ENCODE measurements at places on chromosomes 2 and 18. TPM values are rescaled to one million over a fixed set of nuclear protein-coding genes. Genes with fewer than 3 reads are reported as not detected.

DNA sequence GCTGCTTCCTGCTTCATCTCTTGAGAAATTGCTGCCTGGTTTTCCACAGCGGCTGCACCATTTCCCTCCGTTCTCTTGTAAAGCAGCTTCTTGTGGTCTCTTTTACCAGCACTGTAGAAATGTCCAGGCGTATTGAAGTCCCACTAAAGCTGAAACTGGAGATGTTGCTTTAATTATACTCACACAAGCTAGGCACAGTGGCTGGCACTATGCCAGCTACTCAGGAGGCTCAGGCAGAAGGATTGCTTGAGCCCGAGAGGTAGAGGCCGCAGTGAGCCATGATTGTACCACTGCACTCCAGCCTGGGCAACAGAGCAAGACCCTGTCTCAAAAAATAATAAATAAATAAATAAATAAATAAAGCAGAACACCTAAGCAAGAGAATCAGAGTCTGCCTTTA is 19.2 kb upstream of the ATP9B start:
- no peak for DNase-seq

GRCh38 chr2:215145611-215146010 is 7.2 kb upstream of the ABCA12 start:
- no peak for DNase-seq

DNA sequence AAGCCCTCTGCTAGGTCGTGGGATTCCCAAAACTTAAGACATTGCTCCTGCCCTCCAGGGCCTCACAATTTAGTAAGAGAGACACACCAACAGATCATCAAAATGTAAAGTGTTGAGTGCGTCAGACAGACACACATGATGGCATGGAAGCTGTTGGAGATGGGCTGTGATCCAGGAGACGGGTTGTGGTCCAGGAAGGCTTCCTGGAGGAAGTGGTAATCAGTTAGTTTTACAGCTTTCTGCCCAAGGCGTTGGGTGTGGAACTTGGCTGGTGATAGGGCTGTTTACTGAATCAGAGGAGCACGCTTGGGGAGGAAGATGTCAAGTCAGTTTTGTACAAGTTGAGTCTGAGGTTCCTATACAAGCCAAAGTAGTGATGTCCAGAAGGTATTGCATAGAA is 24.0 kb upstream of the GLI2 start:
- DNase-seq: no peak

DNA sequence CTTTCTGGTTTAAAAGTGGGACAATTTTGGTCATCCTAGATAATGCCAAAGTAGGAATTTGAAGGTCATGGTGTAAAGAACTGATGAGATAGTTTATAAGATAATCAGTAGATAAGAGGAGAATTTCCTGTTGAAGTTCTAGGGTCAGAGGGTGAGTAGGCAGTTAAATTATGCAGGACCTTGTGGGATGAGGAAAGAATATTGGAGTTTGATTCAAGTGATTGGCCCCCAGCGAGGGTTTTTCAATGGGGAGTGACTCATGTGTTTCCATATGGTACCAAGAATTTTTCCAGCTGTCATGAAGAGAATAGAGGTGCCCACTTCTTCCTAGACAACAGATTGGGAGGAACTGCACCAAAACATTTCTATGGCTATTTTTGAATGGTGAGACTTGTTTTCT is 940.2 kb upstream of the ZEB2 start:
- DNase-seq: no peak

DNA sequence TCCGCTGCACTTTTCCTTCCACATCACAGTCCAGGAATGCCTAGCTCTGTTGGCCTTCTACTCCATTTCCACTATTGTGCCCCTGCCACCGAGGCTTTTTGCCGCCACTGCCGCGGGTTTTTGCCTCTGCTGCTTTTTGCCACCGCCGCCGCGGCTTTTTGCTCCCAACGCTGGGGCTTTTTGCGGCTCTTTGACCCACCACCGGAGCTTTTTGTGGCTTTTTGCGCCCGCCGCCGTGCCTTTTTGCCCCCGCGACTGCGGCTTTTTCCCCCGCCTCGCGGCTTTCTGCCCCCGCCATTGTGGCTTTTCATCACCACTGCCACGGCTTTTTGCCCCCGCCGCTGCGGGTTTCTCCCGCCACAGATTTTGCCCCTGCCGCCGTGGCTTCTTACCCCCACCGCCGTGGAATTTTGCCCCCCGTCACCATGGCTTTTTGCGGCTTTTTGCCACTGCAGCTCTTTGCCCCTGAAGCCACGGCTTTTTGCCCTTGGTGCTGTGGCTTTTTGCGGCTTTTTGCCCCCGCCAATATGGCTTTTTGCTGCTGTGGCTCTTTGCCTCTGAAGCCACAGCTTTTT is 2798.7 kb upstream of the TEKT4 start:
- DNase-seq: no peak

GRCh38 chr2:113224647-113225236 is 51.0 kb downstream of the PSD4 start:
- no peak for DNase-seq

- no peak for DNase-seq
Measured at GRCh38 chr2:175937216-175937615, 64.9 kb downstream of the LNPK start.

DNA sequence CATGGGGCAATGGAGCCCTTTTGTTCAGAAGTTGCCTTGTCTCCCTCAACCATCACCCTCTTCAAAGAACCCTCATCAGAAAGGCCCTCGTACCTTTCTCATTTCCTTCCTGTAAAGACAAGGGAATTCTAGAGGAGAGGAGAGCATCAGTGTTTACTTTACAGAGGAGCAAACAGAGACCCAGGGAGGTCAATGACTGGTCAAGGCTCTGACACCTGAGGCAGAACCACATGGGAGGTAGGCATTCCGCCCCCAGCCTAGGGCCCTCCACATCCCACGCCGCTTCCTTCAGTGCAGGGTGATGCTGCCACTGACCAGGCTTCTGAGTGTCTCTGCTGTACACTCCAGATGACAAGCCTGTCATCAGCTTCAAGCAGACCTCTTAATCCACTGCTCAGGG is 104.7 kb downstream of the NRP2 start:
- DNase-seq: no peak

DNA sequence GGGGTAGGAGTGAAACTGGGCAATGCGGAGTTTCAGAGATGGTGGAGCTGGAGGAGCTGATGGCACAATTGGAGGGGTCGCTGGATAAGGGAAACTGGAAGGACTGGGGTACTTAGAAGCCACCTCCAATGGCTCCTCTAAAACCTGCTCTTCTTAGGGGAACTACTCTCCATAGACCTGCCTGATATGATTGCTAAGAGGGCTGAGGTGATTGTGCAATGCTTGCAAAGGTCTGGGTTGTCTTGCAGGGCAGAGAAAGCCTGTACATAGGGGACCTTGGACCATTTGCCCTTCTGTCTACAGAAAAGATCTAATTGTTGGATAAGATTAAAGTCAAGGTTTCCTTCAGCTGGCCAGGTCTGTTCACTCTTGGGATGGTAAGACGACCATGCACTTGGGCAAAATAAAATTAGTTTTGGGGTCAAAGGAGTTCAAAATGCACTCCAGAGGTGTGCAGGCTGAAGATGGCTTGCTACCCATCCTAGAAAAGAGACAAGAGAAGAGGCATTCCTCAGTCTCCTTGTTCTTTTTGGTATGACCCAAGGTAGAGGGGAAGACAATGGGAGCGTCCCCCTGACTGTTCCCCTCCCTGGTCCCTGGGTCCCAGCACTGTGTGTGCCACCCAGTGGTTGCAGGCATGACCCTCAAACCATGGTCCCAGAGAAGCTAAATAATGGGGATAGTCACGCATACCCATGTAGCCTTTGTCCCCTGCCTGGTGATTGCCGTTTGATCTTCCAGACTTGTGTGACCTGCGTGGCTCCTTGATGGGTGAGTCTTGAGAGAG is 41.1 kb downstream of the STK17B start:
- DNase-seq: no peak

GRCh38 chr18:76208678-76209306 is 286.2 kb downstream of the ZNF516 start:
- no peak for DNase-seq

DNA sequence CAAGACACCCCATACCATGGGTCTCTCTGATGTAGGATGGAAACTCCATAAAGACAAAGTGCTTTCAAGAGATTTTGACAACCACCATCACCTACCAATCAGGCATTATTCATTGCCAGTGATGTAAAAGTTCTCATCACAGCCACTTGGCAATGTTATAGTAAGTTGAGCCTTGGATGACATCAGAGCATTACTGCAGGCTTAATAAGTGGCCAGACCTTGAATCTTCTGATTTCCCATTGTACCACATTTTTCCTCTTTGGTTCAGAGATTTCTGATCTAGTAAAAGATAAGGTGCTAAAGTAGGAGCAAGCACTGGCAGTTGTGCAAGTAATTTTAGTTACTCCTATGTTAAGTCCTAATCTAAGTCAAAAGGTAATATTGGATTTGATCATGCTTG is 36.5 kb downstream of the OSR1 start:
- DNase-seq: no peak

DNA sequence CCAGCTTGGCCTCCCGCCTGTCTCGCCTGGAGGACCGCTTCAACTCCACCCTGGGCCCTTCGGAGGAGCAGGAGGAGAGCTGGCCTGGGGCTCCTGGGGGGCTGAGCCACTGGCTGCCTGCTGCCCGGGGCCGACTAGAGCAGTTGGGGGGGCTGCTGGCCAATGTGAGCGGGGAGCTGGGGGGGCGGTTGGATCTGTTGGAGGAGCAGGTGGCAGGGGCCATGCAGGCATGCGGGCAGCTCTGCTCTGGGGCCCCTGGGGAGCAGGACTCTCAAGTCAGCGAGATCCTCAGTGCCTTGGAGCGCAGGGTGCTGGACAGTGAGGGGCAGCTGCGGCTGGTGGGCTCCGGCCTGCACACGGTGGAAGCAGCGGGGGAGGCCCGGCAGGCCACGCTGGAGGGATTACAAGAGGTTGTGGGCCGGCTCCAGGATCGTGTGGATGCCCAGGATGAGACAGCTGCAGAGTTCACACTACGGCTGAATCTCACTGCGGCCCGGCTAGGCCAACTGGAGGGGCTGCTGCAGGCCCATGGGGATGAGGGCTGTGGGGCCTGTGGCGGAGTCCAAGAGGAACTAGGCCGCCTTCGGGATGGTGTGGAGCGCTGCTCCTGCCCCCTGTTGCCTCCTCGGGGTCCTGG is 3.7 kb upstream of the KHK start:
- no peak for DNase-seq

- no peak for DNase-seq
Measured at GRCh38 chr18:58578835-58579560, 49.9 kb downstream of the ALPK2 start.

- DNase-seq: no peak
Measured at GRCh38 chr2:189192766-189193165, 13.2 kb upstream of the COL5A2 start.

GRCh38 chr2:26580151-26580550 is 61.0 kb downstream of the CIB4 start:
- DNase-seq: no peak

DNA sequence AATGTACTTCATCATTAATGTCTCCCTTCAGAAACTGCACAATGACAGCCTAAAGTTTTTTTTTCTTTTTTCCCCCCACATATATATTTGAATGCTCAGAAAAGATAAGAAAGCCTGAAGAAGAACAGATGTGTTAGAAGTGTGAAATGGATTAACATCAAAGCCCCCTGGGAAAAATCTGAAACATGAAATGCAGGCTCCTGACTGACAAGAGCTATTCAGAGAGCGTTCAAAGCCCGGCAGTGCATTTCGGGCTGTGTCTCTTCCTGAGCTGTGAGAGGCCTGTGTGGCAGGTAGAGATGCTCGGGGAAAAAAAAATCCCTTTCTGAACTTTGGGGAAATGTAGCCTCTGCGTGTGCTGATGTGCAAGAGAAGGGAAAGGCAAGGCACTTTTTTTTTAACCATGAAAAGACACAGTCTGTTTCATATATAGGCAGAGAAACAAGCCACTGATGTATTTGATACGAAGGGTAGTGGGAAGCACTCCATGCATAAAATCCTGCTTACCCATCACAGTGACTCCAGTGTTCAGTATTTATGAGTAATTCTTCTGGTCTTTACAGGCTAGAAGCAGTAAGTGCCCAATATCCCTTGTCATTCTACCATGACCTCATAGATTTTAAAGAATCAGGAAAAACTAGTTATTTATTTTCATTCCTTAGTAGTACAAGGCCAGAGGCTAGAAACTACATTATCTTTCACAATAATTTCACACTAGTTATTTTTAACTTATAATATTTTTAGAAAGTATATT is 1574.2 kb upstream of the PIK3C3 start:
- no peak for DNase-seq

GRCh38 chr2:170929686-170930050 is 615 bp downstream of the GORASP2 start:
- peak; percentile 34 for DNase-seq

GRCh38 chr2:121297217-121297830 is 12.3 kb upstream of the TFCP2L1 start:
- DNase-seq: no peak

GRCh38 chr18:58896268-58896667 is 31.6 kb downstream of the ZNF532 start:
- DNase-seq: no peak

The SERPINB12 gene
- total RNA-seq: not detected

The ZSCAN30 gene
- 21.3 TPM for total RNA-seq

The NT5DC4 gene
- 0.23 TPM for total RNA-seq

The LIPG gene
- 28.5 TPM for total RNA-seq

The REG1B gene
- total RNA-seq: not detected

The CIDEA gene
- not detected for total RNA-seq

The PDCD1 gene
- 0.27 TPM for total RNA-seq

The RNF152 gene
- total RNA-seq: 15.5 TPM

The CACNB4 gene
- 40.6 TPM for total RNA-seq

The C2orf66 gene
- not detected for total RNA-seq

The ZNF516 gene
- 25.0 TPM for total RNA-seq
